Stimulated activated CD8-positive, alpha-beta memory T cell treated with anti-CD3 and anti-CD28 coated beads, Interleukin-7, amount 100 ng/mL, for 1 hour (primary cell): ENCODE measurements at places on chromosomes 3 and 15.

- no peak for DNase-seq
These were observed at the start of gene GRM2 for GRCh38 chr3:51706788-51707731. Gene GRM2, plus strand, starts transcription at chr3:51707068. Its CDS starts 1,916 bp downstream, at chr3:51708984.

- DNase-seq = no peak
These were observed 17.5 kb downstream of the LMCD1 start for GRCh38 chr3:8519156-8519555.

- no peak for DNase-seq
These were observed 396.7 kb upstream of the RGMA start for GRCh38 chr15:93485438-93486327.

DNA sequence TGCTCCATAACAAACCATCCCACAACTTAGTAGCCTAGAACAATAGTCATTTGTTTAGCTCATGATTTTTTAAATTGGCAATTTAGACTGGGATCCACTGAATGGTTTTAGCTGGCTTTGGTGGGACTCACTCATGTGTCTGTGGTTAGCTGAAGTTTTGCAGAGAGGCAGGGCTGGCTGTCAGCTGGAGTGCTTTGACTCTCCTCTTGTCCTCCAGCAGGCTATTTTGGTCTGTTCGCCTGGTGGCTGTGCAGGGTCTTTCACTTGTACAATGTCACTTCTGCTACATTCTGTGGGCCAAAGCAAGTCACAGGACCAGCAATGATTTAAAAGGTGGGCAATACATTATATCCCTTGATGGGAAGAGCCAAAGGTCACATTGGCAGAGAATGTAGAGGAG lies 1146.5 kb downstream of the ROBO2 start:
- no peak for DNase-seq

- DNase-seq = no peak
These were observed 129.9 kb upstream of the UBE3A start for GRCh38 chr15:25568751-25569150.

DNA sequence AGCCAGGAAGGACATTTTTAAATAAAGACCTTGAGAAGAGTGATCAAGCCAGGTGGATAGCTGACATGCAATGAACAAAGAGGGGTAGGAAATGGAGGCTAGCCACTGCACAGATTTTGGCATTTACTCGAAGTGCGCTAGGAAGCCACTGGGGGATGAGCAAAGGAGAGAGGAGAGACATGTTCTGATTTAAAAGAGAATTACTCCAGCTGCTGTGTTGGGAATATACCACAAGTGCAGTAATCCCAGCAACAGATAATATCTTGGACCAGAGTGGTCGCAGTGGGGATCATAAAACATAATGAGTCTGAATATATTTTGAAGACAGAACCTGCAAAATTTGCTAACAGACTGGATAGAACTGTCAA lies 19.9 kb downstream of the KPNA4 start:
- DNase-seq = no peak

GRCh38 chr3:191944835-191945234 lies 483.9 kb downstream of the PYDC2 start:
- DNase-seq = no peak

GRCh38 chr3:194154346-194154745 lies 18.4 kb downstream of the HES1 start:
- no peak for DNase-seq
